ENCODE measurements at places on chromosomes 1 and 21. TPM values are rescaled to one million over a fixed set of nuclear protein-coding genes. Genes with fewer than 3 reads are reported as not detected.
A peak's percentile ranks its signal among the peaks of the same experiment; 100 is the strongest.

LRIG2 gene
- 15.8 TPM for polyA plus RNA-seq

PCAT6 gene
- 2.7 TPM for polyA plus RNA-seq

ZFP69B gene
- polyA plus RNA-seq = 2.7 TPM

PRKAB2 gene
- 46.1 TPM for polyA plus RNA-seq

- DNase-seq = no peak
Measured at GRCh38 chr1:15519625-15520024, 4.4 kb downstream of the CASP9 start.

CD1B gene
- not detected for polyA plus RNA-seq

TMEM269 gene
- 0.79 TPM for polyA plus RNA-seq

DNA sequence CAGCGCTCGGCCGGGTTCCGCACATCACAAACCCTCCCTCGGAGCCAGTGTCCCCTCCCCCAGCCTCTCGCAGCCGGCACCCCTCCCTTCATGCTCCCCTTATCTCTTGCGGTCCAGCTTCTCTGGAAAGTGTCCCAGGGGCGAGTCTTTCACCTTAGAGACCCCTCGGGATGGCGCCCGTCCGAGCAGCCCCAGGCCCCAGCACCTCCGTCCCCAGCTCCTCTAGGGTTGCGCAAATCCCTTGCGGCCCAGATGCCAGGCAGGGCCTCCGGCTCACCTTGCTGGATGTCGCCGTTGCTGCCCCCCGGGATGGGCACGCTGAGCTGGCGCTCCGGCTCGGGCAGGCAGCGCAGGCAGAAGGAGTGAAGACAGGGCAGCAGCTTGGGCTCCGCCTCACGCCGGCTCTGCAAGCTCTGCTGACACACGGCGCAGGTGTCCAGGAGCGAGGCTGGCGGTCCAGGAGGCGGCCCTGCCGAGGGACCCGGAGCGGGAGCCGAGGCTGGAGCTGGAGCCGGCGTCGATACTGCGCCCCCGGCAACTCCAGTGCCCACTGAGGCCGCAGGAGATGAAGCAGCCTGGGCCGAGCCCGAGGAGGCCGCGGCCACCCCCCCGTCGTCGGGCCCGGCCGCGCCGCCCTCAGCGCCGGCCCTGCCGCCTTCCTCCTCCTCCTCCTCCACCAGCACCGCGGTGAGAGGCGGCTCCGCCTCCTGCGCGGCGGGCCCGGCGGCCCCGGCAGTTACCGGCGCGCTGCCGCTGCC is 550 bp downstream of the TRIM33 start:
- DNase-seq = no peak

DNA sequence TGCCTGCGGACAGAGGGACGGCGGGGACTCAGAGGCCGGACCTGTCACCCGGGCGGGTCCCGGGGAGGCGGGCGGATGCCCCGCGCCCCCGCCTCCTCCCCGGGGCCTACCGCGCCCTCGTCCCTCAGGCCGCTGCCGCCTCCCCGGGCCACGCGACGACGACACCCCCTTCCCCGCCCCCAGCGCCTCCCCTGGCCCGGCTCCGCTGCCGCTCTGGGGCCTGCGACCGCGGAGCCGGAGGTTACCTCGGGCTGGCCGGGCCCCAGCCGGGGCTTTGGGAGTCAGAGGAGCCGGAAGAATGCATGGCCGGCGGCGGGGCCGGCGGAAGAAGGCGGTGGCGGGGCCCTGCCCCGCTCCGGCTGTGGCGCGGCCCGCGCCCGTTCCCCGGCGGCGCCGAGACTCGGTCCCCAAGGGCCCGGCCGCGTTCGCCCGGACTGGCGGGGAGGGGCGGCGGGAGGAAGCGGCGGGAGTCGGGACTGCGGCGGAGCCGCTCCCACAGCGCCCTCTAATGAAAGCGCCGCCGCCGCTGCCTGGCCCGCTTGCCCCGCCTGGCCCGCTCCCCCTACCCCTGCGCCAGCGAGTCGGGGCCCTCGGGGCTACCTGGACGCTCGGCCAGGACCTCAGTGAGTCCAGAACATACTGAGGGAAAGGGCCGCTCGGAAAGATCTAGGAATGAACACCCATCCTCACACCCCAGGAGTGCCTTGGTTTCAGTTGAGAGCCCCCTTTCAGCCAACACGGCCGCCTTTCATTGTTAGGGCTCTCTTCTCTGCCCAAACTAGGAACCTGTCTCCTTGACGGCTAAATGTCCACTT is at the start of gene LPGAT1:
TSS of gene LPGAT1 (minus strand) at position 436 of the 815 bp plus-strand sequence. CDS start 1,467 bp downstream, outside the sequence.
- peak; percentile 71 for DNase-seq

GRCh38 chr1:156571261-156571852 is 1.0 kb downstream of the IQGAP3 start:
- no peak for DNase-seq

- DNase-seq = no peak
Measured at GRCh38 chr1:214838351-214838750, 235.4 kb downstream of the CENPF start.

ADCY10 gene
- 0.17 TPM for polyA plus RNA-seq

ANGPTL1 gene
- polyA plus RNA-seq = 42.8 TPM

- no peak for DNase-seq
Measured at GRCh38 chr1:27538793-27539192, 48.8 kb upstream of the WASF2 start.

DNA sequence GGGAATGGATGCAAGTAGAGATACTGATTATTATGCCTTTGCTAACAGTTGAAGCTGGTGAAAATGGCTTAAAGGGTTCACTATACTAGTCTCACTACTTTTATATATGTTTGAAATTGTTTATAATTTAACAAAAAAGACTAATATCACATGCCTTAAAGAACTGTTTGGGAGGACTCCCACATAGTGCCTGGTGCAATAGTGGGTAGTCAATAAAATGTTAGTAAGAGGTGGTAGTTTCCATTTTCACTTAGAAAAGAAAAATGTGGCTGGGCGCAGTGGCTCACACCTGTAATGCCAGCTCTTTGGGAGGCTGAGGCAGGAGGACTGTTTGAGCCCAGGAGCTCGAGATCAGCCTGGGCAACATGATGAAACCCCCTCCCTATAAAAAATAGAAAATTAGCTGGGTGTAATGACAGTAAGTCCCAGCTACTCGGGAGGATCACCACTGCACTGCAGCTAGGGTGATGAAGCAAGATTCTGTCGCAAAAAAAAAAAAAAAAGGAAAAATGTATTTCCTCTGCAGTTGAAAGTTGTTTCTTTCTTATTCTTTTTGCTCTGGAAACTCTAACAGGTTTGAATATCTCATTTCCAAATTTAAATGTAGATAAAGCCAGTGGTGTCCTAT is 24.5 kb downstream of the C21orf91 start:
- DNase-seq = no peak

DNA sequence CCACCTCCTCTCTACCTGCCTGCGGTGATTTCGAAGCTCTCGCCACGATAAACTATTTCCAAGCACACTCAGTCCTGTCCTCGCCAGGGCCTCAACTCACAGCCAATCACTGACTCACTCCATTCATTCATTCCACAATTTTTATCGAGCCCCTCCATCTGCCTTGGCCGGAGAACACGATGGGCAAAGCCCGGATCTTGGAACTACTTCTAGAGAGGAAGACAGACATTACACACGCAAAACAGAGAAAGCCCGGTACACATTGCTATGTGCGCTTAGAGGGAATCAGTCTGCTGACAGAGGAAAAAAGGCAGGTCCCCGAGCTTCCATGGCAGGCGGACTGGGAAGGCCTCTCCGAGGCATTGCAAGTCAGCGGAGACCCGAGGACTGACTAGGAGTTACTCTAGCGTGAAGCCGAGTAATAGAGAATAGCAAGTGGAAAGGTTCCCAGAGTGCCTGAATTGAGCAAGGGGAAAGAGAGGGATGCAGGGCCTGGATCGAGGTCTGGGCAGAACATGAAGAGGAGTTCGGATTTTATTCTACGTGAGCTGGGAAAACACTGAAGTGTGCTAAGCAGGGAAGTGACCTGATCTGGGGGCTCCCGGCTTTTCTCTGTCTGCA is 54.2 kb upstream of the DNAJC6 start:
- no peak for DNase-seq

GRCh38 chr1:230094746-230095145 is 27.7 kb downstream of the GALNT2 start:
- no peak for DNase-seq

- DNase-seq = no peak
Measured at GRCh38 chr1:70477090-70477489, 66.0 kb downstream of the CTH start.

- DNase-seq = no peak
Measured at GRCh38 chr1:87224201-87224600, 104.5 kb upstream of the LMO4 start.

GBP7 gene
- not detected for polyA plus RNA-seq

- DNase-seq = no peak
Measured at GRCh38 chr1:216903382-216903740, 180.1 kb upstream of the ESRRG start.

GRCh38 chr1:229710746-229711145 is 84.7 kb downstream of the URB2 start:
- no peak for DNase-seq

FCRL5 gene
- not detected for polyA plus RNA-seq
